ENCODE measurements at places on chromosomes 7 and 10.

- no peak for DNase-seq
Measured at GRCh38 chr10:85524001-85524666, 842.5 kb downstream of the GRID1 start.

DNA sequence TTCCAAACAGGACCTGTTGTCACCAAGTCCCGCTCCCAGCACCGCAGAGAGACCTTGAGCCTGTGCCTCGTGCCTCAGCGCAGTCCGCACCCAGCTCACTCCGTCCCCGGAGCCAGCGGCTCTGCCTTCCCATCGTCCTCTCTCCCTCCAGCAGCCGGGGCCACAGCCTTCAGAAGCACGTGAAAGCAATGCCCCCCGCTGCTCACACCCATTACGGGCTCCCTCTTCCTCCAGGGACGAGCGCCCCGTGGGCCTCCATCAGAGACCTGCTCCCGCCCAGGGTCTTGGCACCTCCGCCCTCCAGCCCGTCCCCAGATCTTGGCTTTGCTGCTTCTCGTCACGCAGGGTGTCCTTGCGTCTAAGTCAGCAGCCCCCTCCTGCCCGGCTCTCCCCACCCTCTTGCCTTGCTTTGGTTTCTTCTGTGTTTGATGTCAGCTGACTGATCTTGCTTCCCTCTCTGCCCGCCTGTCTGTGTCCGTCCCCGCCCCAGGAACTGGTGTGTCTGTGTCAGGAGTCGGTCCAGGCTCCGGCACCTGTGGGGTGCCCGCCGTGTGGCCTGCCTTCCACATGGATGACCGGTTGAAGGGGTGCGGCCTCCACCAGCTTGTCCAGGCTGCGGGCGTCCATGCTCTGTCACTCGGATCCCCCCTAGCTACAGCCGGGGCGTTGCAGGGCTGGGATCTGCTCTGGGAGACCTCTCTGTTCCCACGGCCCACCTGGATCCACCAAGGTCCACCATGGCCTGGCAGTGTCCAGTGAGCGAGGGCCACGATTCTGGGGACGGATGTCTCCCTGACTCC lies 61.9 kb downstream of the FOXL3 start:
- DNase-seq = peak; percentile 25

DNA sequence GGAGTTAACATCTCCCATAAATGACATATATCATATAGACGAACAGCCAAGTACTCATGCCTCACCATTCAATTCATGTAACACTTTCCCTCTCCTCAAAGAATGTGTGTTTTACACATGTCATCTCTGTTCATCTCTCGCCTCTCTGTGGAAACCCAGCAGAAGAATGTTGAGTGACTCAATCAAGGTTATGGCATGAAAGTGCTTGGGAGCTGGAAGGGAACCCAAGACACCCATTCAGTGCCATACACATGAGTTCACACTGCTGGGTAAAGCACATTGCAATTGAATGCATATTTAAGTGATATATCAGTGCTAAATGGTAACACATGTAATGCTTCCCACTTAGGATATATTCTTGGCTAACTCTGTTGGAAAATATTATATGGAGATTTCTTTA lies 322.9 kb downstream of the PTEN start:
- no peak for DNase-seq

DNA sequence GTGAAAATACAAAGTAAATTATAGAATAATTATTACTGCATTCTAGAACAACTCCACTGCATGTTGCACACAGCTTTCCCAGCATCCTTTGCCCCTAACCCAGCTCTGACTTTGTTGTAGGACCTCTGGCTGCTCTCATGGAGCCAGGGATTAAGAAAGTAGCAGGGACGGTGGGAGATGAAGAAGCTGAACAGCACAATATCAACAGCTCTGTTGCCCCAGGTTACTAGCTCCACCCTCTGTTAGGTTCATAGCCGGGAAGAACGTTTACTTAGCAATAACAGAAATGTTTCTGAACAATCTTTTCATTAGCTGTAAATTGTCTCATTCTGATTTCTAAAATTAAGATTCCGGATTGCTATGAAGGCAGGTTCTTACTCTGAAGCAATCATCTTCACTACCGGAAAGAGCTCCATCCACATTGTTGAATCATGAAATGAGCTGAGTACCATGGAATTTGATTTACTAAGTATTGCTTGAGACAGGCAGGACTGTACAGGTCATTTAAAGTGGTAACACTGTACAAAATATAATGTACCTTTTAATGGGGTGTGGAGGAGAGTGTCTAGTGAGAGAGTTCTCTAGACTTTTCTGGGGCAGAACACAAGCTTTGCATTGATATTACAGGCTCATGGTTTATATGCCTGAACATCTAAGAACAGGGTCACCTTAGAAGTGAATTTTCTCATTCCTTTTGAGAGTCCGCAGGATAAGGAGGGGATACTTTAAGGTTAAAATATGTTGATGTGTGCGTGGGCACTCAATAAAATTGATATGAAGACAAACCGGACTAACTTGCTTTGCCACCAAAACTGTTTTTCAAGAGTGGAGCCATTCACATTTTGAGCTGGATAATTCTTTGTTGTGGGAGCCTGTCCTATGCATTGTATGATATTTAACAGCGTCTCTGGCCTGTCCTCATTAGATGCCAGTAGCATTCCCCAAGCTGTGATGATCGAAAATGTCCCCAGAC lies 20.8 kb upstream of the RAB18 start:
- no peak for DNase-seq

GRCh38 chr7:127884066-127884559 lies 147.1 kb downstream of the LRRC4 start:
- DNase-seq = no peak

DNA sequence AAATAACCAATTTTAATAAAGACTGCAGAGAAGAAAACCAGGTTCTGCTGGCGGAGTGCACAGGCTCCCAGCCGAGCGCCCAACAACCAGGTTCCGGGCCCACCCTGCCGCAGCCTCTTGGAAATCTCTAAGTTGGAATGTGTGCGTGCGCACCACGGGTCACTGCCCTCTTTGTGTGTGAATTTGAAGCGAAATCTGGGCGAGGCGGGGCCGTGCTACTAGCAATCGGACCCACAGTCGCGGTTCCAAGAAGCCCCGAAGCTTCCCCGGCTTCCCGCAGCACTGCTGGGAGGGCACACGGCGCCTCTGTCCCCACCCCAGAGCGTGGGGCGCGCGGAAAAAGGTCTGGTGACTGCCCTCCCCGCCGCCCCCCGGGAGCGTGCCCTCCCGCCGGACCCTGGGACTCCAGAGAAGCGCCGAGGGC lies 666 bp upstream of the MAP3K8 start:
- DNase-seq = no peak

DNA sequence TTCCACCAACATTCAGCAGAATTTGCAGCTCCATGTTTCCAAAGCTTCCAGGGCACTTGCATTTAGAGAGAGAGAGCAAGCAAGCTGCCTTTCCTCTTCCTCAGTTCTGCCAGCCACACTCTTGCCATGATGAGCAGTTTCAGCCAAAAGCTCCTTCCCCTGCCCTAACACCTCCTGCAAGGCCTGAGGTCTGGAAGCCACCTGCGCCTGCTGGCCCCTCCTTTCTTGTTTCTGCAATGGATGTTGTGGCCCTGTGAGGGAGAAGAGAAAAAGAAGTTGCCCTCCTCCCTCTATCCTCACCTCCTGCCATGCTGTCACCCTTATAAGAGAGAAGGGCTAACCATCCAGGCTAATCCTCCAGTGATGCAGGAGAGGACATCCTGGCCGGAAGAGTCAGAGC lies 48.7 kb downstream of the IKZF1 start:
- DNase-seq = no peak

DNA sequence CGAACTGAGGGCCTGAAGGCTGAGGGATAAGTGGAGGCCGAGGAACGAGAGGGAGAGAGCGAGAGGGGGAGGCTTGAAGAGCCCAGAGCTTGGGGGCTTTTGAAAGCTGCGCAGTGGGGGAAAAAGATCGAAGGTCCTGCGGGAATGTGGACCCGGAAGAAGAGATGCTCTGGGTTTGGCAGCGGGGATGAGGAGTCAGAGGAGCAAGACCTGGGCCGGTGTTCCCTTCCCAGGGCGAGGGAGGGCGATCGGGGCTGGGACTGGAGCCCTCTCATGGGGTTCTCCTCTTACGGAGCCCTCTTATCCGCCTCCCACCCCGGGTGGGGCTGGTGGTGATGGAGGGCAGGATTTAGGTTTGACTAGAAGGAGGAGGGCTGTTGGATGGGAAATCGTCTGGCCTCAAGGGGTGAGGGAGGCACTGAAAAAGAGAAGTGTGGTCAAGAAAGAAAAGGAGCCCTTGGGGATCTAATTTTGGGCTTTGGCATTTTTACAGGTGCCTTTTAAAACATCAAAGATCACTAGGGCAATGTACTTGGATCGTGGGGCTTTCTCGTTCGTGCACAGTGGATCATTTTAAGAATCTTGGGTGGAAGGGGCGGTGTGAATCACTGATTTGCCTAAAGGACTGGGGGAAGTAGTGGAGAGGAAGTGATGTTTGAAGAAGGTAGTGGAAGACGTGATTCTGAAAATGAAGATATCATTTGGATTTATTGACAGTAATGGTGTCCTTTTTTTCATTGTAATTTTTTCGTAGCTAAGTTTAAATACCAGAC lies 637 bp downstream of the SAMD8 start:
- DNase-seq = peak; percentile 8

- DNase-seq = no peak
Measured at GRCh38 chr7:20284003-20284770, 46.5 kb upstream of the ITGB8 start.

DNA sequence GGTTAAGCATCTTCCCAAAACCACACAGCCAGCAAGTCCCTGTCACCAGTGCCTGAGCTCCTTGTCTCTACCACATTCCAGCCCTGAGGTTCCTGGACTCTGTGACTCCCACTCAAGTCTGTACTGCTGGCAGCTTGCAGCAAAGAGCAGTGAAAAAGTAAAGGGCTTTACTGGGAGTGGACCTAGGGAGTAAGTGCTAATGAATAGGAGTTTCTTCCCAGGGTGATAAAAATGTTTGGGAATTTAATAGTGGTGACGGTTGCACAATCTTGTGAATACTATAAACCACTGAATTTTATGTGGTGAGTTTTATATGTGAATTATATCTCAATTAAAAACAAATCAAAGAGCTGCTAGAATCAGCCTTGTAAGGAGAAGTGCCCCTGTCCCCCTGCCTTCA lies 22.6 kb downstream of the HSPA12A start:
- DNase-seq = no peak

Data from activated CD8-positive, alpha-beta memory T cell treated with anti-CD3 and anti-CD28 coated beads for 4 hours (primary cell).